Epithelial cell of umbilical artery (primary cell): ENCODE measurements at places on chromosomes 5 and 9. TPM values are rescaled to one million over a fixed set of nuclear protein-coding genes. Genes with fewer than 3 reads are reported as not detected.

The SVEP1 gene
- under 0.01 and 0.30 TPM in 2 replicates for total RNA-seq

The C9orf85 gene
- total RNA-seq = 11.0 and 11.4 TPM in 2 replicates

The SH2D3C gene
- 40.4 and 57.2 TPM in 2 replicates for total RNA-seq

The RNF224 gene
- not detected in 2 replicates for total RNA-seq

The CMBL gene
- total RNA-seq = 3.6 and 4.7 TPM in 2 replicates

The LCN2 gene
- not detected in 2 replicates for total RNA-seq

The FAM221B gene
- not detected in 2 replicates for total RNA-seq

The HOMER1 gene
- 7.0 and 15.9 TPM in 2 replicates for total RNA-seq

The FBP2 gene
- total RNA-seq = not detected in 2 replicates

The GZMA gene
- total RNA-seq = 0.65 TPM in 1 of 2 replicates, not detected in the other

The LRRC26 gene
- total RNA-seq = not detected in 2 replicates

The GRM6 gene
- not detected in 2 replicates for total RNA-seq

The NEUROG1 gene
- not detected in 2 replicates for total RNA-seq

The ST8SIA4 gene
- total RNA-seq = 8.7 and 10.1 TPM in 2 replicates

The NUTM2G gene
- total RNA-seq = not detected in 2 replicates

The PLAC8L1 gene
- total RNA-seq = not detected in 2 replicates

The IFNA10 gene
- not detected in 2 replicates for total RNA-seq

The ASPN gene
- not detected in 2 replicates for total RNA-seq
